Prostate gland (tissue), 2 donors: ENCODE measurements at places on chromosomes 1 and 21. TPM values are rescaled to one million over a fixed set of nuclear protein-coding genes. Genes with fewer than 3 reads are reported as not detected.

The IL20 gene
- total RNA-seq: not detected

The OR10Z1 gene
- not detected for total RNA-seq

The LPAR3 gene
- total RNA-seq: 131 TPM

The ID3 gene
- 184 TPM for total RNA-seq

The PTPN14 gene
- total RNA-seq: 54.0 TPM

The S100A16 gene
- total RNA-seq: 78.4 TPM

The RHD gene
- total RNA-seq: not detected
